Peyer's patch (tissue), 4 donors: ENCODE measurements at places on chromosomes 6 and 20. TPM values are rescaled to one million over a fixed set of nuclear protein-coding genes. Genes with fewer than 3 reads are reported as not detected.
A peak's percentile ranks its signal among the peaks of the same experiment; 100 is the strongest.

GRCh38 chr20:37839955-37840354, 63.0 kb upstream of the VSTM2L start:
- DNase-seq: no peak
- no peak overlapping the region for H3K4me3 ChIP-seq
- H3K4me1 ChIP-seq: no peaks in the 10 kb centered on the region
- H3K27me3 ChIP-seq: no peaks in the 10 kb centered on the region

DNA sequence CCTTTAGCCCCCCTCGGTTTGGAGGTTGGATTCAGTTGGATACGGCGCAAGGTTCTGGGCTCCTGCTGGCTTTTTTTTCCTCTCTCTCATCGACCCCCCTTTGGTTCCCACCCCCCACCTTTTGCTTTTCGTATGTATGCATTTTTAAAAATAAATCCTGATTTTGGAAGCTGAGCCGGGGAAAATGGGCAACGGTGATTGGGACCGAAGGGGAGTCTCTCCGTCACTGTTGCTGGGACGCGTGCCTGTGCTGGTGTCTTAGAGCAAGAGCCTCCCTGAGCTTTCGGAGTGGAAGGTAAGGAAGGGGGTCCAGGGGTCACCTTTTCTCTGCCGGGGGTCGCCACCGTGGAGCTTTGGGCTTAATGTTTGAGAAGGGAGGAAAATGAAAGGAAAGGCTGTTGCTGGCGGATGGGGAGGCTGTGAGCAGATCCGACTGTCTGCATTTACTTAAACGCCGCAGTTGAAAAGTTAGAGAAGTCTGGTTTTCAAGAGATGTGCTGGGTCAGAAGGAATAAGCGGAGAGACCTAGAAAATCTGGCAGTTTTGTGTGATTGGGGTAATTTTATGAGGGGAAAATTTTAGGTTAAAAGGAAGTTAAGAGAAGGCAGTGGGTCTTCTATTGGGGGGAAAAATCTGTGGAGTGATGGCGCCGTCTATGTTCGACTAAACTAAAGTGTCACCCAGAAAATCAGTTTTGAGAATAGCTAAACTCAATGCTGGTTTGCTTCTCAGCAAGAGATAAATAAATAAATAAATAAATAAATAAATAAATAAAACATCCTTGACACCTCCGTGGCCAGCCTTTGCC, 828 bp downstream of the ADGRB3 start:
- peak overlapping the region; percentile 17 for H3K27ac ChIP-seq
- peak overlapping the region; percentile 63 for H3K4me3 ChIP-seq
- no peaks in the 10 kb centered on the region for H3K27me3 ChIP-seq
- no peaks in the 10 kb centered on the region for H3K36me3 ChIP-seq
- H3K4me1 ChIP-seq: no peaks in the 10 kb centered on the region

- no peaks in the 10 kb centered on the region for H3K4me1 ChIP-seq
- no peaks in the 10 kb centered on the region for H3K27me3 ChIP-seq
- peak within 1 kb of the TSS; percentile 59 for H3K4me3 ChIP-seq
Observed at GRCh38 chr6:110415086-110415916, at the start of gene DDO. Gene DDO, minus strand, starts transcription at chr6:110415575. Its CDS starts 2,113 bp downstream, at chr6:110413462.

GRCh38 chr6:130293800-130294199, 71.0 kb upstream of the SAMD3 start:
- H3K4me1 ChIP-seq: no peaks in the 10 kb centered on the region
- DNase-seq: no peak
- H3K4me3 ChIP-seq: no peak overlapping the region
- no peaks in the 10 kb centered on the region for H3K27me3 ChIP-seq
- H3K27ac ChIP-seq: no peak overlapping the region

DNA sequence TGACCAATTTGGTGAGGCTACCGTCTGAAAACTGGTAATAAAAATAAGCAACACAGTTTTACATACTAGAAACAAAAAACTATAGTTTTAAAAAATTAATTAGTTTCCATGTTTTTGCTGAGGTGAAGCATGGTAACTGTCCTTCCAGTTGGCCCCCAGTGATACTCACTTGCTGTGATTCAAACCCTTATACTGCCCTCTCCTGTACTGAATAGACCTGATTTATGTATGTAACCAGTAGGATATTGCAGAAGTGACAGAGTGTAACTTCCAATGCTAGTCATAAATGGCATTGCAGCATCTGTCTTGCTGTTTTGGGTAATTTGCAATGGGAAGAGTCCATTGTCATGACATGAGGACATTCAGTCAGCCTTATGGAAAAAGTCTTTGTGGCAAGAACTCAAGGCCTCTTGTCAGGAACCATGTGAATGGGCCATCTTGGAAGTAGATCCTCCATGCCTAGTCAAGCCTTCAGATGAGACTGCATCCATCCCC, 8.9 kb upstream of the CHD6 start:
- DNase-seq: no peak
- no peaks in the 10 kb centered on the region for H3K36me3 ChIP-seq
- no peak overlapping the region for H3K27ac ChIP-seq
- H3K4me3 ChIP-seq: no peak overlapping the region
- no peaks in the 10 kb centered on the region for H3K27me3 ChIP-seq

- no peak for DNase-seq
- H3K4me1 ChIP-seq: no peaks in the 10 kb centered on the region
- no peaks in the 10 kb centered on the region for H3K27me3 ChIP-seq
- no peak overlapping the region for H3K4me3 ChIP-seq
- H3K36me3 ChIP-seq: no peaks in the 10 kb centered on the region
- H3K27ac ChIP-seq: no peak overlapping the region
Observed at GRCh38 chr6:169082817-169083507, 170.7 kb downstream of the THBS2 start.

GRCh38 chr6:129671442-129672340, 38.3 kb downstream of the ARHGAP18 start:
- no peaks in the 10 kb centered on the region for H3K4me1 ChIP-seq
- no peaks in the 10 kb centered on the region for H3K27me3 ChIP-seq
- peak overlapping the region; percentile 48 for H3K27ac ChIP-seq

DNA sequence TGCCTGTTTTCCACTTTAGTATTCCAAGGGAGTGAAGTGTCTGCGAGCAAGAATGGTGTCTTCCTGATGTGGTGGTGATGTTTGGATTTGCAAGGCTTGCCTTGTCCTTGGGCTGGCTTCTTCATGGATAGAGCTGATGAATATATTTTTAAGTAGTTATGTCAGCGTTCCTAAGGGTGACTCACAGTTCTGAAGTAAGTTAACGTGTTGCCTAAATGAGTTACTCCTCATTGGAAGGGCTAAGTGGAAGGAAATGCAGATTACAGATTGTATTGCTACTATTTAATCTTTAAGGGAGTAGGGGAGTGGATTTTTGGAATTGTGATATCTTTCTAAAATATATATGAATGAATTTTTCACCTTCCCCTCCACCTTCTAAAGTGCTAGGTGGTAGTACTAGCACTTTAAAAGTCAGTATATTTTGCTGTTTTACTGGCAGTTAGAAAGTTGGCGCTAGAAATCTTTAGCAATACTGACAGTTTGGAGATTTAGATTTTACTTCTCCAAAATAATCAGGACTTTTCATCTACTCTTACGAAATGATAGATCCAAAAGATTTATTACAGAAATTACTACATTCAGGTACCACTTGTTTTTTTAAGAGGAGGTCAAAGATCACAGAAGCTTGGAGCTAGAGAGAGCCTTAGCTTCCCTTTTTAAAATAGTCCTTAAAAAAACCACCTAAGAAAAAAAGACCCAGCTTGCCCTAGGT, 197.4 kb downstream of the JARID2 start:
- no peaks in the 10 kb centered on the region for H3K36me3 ChIP-seq
- H3K27me3 ChIP-seq: no peaks in the 10 kb centered on the region
- no peak for DNase-seq
- no peaks in the 10 kb centered on the region for H3K4me1 ChIP-seq
- H3K27ac ChIP-seq: no peak overlapping the region

DNA sequence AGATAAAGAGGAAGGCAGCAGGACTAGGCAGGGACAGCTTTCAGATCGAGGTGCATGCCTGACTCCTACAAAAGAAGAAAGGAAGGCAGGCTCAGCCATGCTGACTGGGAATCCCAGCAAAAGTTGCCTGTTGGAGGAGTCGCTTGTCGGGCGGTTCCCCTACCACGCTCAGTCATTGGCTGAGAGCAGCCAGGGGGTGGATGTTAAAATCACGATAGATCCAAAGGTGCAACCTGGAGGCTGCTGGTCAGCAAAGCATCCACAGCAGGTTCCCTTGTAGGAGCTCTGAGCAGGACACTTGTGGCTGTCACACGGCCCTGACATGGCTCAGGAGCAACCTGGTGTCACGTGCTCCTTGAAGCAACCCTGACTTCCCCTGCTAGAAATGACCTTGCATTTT, 74.6 kb downstream of the ISM1 start:
- no peaks in the 10 kb centered on the region for H3K4me1 ChIP-seq
- no peaks in the 10 kb centered on the region for H3K27me3 ChIP-seq
- H3K4me3 ChIP-seq: no peak overlapping the region
- H3K36me3 ChIP-seq: no peaks in the 10 kb centered on the region

DNA sequence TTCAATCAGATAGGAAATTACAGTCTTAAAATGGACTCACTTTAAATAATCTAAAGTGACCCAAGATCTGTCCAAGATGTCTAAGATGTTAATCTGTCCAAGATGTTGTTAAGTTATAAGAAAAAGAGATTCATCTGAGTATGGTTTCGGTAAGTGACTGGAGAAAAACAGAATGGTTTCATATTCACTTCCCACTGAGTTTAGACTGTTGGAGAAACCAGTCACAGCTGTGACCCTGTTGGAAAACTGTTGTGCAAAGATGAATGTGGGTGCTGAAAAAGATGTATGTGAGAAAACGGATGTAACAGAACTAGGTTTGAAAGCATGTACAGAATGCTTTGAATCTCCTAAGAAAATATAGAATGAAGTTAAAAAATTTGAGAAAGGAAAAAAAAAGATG, 325.9 kb downstream of the COL12A1 start:
- no peaks in the 10 kb centered on the region for H3K36me3 ChIP-seq
- DNase-seq: no peak
- H3K4me3 ChIP-seq: no peak overlapping the region
- H3K4me1 ChIP-seq: no peaks in the 10 kb centered on the region

DNA sequence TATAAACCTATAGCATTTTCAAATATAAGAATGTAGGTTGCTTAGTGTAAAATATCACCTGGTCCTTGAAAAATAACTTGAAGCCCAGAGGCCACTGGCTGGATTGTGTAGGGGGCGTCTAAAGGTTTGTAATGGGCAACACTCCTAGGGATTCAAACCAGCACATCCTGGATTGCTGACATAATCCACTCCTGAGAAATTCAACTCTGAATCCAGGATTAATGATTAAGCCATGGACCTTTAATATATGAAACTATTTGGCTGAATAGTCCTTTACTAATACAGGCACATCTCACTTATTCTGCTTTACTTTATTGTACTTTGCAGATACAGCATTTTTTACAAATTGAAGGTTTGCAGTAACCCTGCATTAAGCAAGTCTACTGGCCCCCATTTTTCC, 160.8 kb downstream of the UBE3D start:
- H3K4me3 ChIP-seq: no peak overlapping the region
- no peak for DNase-seq
- no peaks in the 10 kb centered on the region for H3K36me3 ChIP-seq
- no peaks in the 10 kb centered on the region for H3K27me3 ChIP-seq

- no peak overlapping the region for H3K4me3 ChIP-seq
- no peaks in the 10 kb centered on the region for H3K4me1 ChIP-seq
- H3K36me3 ChIP-seq: no peaks in the 10 kb centered on the region
Observed at GRCh38 chr6:51199733-51200260, 381.1 kb downstream of the TFAP2B start.

GRCh38 chr20:10218536-10219451, at the start of gene SNAP25:
Gene SNAP25, plus strand, starts transcription at chr20:10218830. Its CDS starts 56,662 bp downstream, at chr20:10275492.
- no peak within 1 kb of the TSS for H3K27ac ChIP-seq
- no peaks in the 10 kb centered on the region for H3K27me3 ChIP-seq
- no peaks in the 10 kb centered on the region for H3K36me3 ChIP-seq
- H3K4me1 ChIP-seq: no peaks in the 10 kb centered on the region

- H3K27ac ChIP-seq: no peak overlapping the region
- no peaks in the 10 kb centered on the region for H3K4me1 ChIP-seq
- H3K27me3 ChIP-seq: no peaks in the 10 kb centered on the region
- peaks cover 23% of the 10 kb centered on the region for H3K36me3 ChIP-seq
- no peak overlapping the region for H3K4me3 ChIP-seq
Observed at GRCh38 chr20:275791-276190, 14.8 kb downstream of the C20orf96 start.

- H3K36me3 ChIP-seq: no peaks in the 10 kb centered on the region
- no peak overlapping the region for H3K27ac ChIP-seq
- H3K4me1 ChIP-seq: peaks cover 19% of the 10 kb centered on the region
- no peak for DNase-seq
Observed at GRCh38 chr20:33670715-33671499, 3.3 kb downstream of the NECAB3 start.

DNA sequence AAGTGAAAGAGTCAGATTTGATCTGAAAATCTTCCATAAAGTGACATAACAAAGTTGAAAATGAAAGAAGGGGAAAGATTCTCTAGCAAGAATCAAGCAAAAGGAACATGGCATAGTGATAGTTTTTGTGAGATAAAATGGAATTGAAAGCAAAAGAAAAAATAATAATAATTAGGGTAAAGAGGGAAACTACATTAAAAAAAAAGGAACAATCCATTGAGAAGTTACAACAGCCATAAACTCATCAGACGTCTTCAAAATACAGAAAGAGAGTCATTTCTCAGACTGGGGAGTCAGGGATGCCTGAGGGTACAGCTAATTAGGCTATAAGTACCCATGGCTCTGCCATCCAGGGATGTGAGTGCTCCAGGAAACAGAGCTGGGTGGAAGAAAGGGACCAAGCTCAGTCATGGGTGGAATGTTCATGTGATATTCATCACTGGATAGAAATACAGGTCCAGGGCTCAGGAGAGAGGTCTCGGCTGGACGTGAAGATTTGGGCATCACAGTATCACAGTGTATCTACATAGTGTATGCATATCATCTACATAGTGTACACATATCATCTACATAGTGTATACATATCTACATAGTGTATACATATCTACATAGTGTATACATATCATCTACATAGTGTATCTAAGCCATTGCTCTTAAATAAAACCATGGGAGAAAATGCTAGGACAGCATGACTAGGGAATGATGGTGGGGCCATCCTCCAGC, 29.4 kb downstream of the DUSP22 start:
- peaks cover 4% of the 10 kb centered on the region for H3K36me3 ChIP-seq
- no peak overlapping the region for H3K27ac ChIP-seq
- H3K4me1 ChIP-seq: peaks cover 28% of the 10 kb centered on the region
- no peak overlapping the region for H3K4me3 ChIP-seq
- DNase-seq: no peak

DNA sequence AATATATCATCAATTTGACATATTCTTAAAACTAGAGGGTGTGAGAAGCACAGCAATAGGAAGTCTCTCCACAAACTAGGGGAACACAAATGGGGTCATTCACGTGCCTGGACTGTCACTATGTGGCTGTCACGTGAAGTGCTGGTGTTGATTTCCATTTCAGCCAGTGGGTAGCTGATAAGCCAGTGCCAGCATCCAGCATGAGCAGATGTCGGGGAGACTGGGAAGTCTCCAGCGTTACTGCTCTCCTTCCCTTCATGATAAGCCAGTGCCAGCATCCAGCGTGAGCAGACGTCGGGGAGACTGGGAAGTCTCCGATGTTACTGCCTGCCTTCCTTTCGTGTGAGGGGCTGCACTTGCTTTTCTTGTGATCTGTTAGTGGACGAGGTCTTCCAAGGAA, 5.6 kb upstream of the SLC17A9 start:
- no peak overlapping the region for H3K4me3 ChIP-seq
- no peaks in the 10 kb centered on the region for H3K27me3 ChIP-seq
- no peak overlapping the region for H3K27ac ChIP-seq
- H3K4me1 ChIP-seq: no peaks in the 10 kb centered on the region

SEMG1 gene
- not detected for total RNA-seq

BHLHE23 gene
- total RNA-seq: not detected

NRSN2 gene
- total RNA-seq: 5.5 TPM

PACSIN1 gene
- 0.28 TPM for total RNA-seq

PIM1 gene
- total RNA-seq: 36.6 TPM

SLC16A10 gene
- 9.1 TPM for total RNA-seq

CYP24A1 gene
- not detected for total RNA-seq

SLC17A1 gene
- total RNA-seq: not detected
